ENCODE measurements at places on chromosomes 5 and 9.

DNA sequence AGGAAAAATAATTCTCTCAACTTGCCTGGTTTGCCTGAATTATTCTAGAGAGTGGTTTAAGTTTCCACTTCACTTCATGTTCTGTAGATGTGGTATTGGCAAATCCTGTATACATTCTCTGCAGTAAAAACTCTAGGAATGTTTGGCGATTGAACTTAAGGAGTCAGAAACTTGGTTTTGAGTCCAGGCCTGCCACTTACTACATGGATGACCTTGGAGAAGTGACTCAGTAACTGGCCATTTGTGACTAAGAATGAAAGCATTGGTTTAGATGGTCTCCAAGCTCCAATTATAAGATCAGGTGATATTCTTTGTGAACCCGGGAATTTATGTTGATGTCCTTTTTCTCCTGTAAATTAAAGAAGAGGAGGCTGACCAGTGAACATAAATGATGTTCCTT is 233.8 kb downstream of the GAS1 start:
- peak; percentile 52 for DNase-seq

GRCh38 chr5:139845846-139846681 is 50.5 kb downstream of the PSD2 start:
- no peak for DNase-seq

DNA sequence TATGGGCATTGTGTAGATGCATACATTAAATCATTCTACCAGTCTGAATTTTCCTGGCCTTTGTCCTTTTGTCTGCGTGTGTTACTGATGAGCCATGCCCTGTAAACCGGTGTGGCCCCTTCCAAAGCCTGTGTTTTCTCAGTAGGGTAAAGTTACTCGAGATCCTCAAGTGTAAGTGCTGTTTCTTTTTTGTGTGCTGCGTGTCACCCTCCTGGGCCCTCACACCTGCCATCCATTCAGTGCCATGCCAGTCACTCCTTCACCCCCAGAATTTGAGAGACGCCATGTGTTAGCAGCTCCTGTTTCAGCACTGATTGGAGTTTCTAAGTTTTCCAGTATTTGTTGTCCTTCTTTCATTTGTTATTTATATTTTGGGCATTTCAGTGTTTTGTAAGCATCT is 288.2 kb downstream of the FANCC start:
- DNase-seq, result no peak

GRCh38 chr5:44783634-44784315 is 25.0 kb upstream of the MRPS30 start:
- DNase-seq, result no peak
